ENCODE measurements at places on chromosomes 5 and 9. TPM values are rescaled to one million over a fixed set of nuclear protein-coding genes. Genes with fewer than 3 reads are reported as not detected.

DNA sequence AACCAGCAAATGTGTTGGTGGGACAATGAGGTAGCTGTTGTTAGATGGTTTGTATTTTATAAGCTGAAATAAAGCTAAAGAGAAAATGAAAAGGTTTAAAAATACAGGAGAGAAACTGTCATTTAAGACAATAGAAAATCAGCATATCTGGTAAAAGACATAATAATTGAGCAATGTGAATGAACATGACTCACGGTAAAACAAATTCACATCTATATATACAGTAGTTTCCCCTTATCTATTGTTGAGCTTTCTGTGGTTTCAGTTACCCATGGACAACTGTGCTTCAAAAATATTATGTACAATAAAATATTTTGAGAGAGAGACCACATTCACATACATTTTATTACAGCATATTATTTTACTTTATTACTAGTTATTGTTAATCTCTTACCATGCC lies 1649.8 kb downstream of the EFNA5 start:
- no peaks in the 10 kb centered on the region for H3K27me3 ChIP-seq
- H3K4me1 ChIP-seq, result no peaks in the 10 kb centered on the region
- DNase-seq, result no peak
- H3K27ac ChIP-seq, result no peak overlapping the region

- no peak overlapping the region for H3K4me3 ChIP-seq
- no peaks in the 10 kb centered on the region for H3K36me3 ChIP-seq
- H3K27me3 ChIP-seq, result no peaks in the 10 kb centered on the region
Observed at GRCh38 chr9:10242255-10242654, 370.5 kb downstream of the PTPRD start.

DNA sequence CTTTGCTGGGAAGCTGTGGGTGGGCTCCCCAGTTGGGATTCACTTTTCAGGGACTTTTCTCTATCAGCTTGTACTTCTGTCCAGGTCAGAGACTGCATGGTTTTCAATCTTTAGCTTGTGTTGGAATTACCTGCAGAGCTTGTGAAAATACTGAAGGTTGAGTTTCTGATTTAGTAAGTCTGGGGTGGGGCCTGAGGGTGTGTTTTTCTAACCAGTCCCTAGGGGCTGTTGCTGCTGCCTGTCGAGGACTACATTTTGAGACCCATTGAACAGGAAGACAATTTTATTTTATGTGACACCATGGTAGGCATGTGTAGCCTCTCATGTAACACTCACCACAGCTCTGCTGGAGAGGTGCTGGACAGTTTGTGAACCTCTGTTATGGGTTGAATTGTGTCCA lies 14.7 kb upstream of the MLANA start:
- H3K4me1 ChIP-seq, result no peaks in the 10 kb centered on the region
- H3K27me3 ChIP-seq, result no peaks in the 10 kb centered on the region
- DNase-seq, result no peak
- no peak overlapping the region for H3K27ac ChIP-seq

GRCh38 chr5:173835131-173835530 lies 53.0 kb upstream of the CPEB4 start:
- no peak for DNase-seq
- no peaks in the 10 kb centered on the region for H3K27me3 ChIP-seq

GRCh38 chr5:140108093-140109017 lies 5.6 kb upstream of the PURA start:
- H3K4me1 ChIP-seq, result peaks cover 13% of the 10 kb centered on the region
- H3K27me3 ChIP-seq, result peaks cover 97% of the 10 kb centered on the region
- no peak overlapping the region for H3K27ac ChIP-seq
- H3K36me3 ChIP-seq, result no peaks in the 10 kb centered on the region
- peak; percentile 61 for DNase-seq

DNA sequence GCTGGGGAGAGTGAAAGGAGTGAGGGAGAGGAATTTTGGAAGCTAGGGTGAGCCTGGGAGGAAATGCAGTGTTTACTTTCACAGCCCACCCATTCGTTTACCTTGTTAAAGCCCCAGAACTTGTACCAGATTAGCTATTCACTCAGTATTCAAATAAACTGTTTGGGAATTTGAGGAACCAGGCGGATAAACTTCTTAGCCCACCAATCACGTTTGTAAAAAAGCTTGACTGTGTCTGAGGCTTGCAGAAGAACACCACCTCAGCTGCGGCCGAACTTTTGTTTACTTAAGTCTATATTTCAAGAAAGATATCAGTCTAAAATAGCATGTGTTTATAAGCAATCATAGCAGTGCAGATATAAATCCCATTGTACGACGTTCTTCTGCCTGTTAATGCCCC lies 5.2 kb upstream of the TLE1 start:
- no peak for DNase-seq
- no peak overlapping the region for H3K4me3 ChIP-seq
- H3K27me3 ChIP-seq, result peaks cover 22% of the 10 kb centered on the region
- H3K36me3 ChIP-seq, result no peaks in the 10 kb centered on the region

- no peak for DNase-seq
- peaks cover 32% of the 10 kb centered on the region for H3K27me3 ChIP-seq
- no peaks in the 10 kb centered on the region for H3K36me3 ChIP-seq
- no peaks in the 10 kb centered on the region for H3K4me1 ChIP-seq
- H3K27ac ChIP-seq, result no peak overlapping the region
- no peak overlapping the region for H3K4me3 ChIP-seq
Observed at GRCh38 chr5:602466-603035, 9.6 kb upstream of the CEP72 start.

GRCh38 chr5:175457466-175457865 lies 13.5 kb upstream of the DRD1 start:
- H3K4me3 ChIP-seq, result no peak overlapping the region
- no peaks in the 10 kb centered on the region for H3K4me1 ChIP-seq
- no peak overlapping the region for H3K27ac ChIP-seq
- no peaks in the 10 kb centered on the region for H3K36me3 ChIP-seq
- H3K27me3 ChIP-seq, result peaks cover 6% of the 10 kb centered on the region
- no peak for DNase-seq

DNA sequence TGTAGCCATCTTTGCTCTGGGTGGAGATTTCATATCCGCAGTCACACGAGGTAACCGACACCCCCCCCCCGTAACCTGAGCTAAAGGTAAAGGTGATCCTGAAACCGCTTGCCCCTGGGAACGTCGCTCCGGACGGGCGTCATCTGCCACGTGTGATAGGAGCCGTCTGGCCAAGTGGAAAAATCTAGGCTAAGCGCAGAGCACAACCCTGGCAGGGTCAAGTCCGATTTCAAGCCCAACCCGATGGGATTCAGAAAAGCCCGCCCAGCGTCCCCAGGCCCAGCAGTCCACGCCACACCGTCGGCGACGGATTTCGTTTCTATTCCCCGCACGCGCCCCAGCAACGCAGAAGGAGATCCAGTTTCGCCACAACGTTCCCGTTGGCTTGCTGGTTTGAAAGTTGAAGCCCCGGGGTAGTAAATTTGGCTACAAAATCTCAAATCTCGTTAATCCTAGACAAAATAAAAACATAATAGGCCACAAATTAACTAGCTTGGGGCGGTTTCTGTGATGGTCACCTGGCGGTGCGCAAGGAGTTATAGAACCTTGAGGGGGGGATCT lies 32.4 kb upstream of the NFIB start:
- no peak overlapping the region for H3K27ac ChIP-seq
- H3K27me3 ChIP-seq, result peaks cover 100% of the 10 kb centered on the region
- no peaks in the 10 kb centered on the region for H3K36me3 ChIP-seq
- DNase-seq, result peak; percentile 47
- H3K4me1 ChIP-seq, result peaks cover 63% of the 10 kb centered on the region

GRCh38 chr5:153880106-153880505 lies 158.6 kb downstream of the FAM114A2 start:
- no peak for DNase-seq
- H3K27ac ChIP-seq, result no peak overlapping the region
- no peaks in the 10 kb centered on the region for H3K27me3 ChIP-seq
- H3K4me3 ChIP-seq, result no peak overlapping the region
- peaks cover 24% of the 10 kb centered on the region for H3K4me1 ChIP-seq

DNA sequence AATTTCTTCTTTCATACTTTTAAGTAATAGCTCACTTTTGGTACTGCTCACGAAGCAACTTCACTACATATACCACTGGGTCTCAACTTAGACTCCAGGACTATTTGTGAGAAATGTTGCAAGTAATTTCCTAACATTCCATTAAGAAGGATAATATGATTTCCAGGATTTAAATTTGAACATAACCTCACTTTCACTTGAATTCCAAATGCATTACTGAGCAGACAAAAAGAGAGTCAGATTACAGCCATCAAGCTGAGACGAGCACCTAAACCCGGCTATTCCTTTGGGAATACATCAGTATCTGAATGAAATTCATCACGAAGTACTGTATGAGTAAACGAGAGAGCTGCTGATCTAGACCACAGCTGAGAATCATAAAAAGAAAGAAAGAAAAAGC lies 47.3 kb downstream of the LIFR start:
- no peaks in the 10 kb centered on the region for H3K27me3 ChIP-seq
- DNase-seq, result no peak
- no peak overlapping the region for H3K4me3 ChIP-seq
- no peaks in the 10 kb centered on the region for H3K4me1 ChIP-seq
- H3K27ac ChIP-seq, result no peak overlapping the region

DNA sequence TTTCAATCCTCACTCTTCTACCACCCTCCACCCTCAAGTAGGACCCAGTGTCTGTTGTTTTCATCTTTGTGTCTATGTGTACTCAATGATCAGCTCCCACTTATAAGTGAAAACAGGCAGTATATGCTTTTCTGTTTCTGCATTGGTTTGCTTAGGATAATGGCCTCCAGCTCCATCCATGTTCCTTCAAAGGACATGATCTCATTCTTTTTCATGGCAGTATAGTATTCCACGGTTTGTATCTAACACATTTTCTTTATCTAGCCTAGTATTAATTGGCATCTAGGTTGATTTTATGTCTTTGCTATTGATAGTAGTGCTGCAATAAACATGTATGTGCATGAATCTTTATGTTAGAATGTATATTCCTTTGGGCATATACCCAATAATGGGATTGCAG lies 259.8 kb upstream of the KIF2A start:
- no peaks in the 10 kb centered on the region for H3K36me3 ChIP-seq
- H3K4me1 ChIP-seq, result peaks cover 32% of the 10 kb centered on the region
- no peak overlapping the region for H3K4me3 ChIP-seq
- H3K27me3 ChIP-seq, result no peaks in the 10 kb centered on the region

DNA sequence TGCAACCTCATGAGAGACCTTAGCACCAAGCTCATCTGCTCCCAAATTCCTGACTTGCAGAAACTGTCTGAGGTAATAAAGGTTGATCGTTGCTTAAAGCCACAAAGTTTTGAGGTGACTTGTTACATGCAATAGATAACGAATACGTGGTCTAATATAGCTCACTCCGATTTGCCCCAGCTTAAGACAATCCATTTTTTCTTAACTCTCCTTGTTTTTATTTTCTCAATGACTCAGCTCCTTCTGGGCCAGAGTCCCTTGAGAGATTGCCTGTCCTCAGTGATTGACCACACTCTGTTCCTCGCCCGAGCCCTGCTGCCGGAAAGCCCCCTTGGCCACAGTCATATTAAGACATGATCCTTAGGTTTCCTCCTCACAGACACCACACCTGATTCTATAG lies 63.7 kb upstream of the FANCC start:
- no peaks in the 10 kb centered on the region for H3K36me3 ChIP-seq
- H3K4me1 ChIP-seq, result peaks cover 6% of the 10 kb centered on the region
- H3K27me3 ChIP-seq, result no peaks in the 10 kb centered on the region
- H3K27ac ChIP-seq, result no peak overlapping the region

- no peaks in the 10 kb centered on the region for H3K36me3 ChIP-seq
- no peaks in the 10 kb centered on the region for H3K4me1 ChIP-seq
- no peaks in the 10 kb centered on the region for H3K27me3 ChIP-seq
- DNase-seq, result no peak
- no peak overlapping the region for H3K27ac ChIP-seq
Observed at GRCh38 chr5:114237766-114238165, 124.1 kb upstream of the KCNN2 start.

DNA sequence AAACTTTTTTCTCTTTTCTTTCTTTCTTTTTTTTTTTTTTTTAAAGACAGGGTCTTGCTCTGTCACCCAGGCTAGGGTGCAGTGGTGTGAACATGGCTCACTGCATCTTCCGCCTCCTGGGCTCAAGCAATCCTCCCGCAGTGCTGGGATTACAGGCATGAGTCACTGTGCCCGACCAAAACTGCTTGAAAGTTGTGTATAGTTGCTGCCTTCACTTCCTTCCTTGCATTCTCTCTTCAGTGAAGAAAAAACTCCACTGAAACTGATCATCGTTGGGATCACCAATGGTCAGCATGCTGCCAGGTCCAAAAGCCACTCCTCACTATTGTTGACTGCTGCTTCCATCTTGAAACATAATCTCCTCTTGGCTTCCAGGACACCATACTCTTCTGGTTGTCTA lies 66.6 kb upstream of the CTNNA1 start:
- H3K4me1 ChIP-seq, result no peaks in the 10 kb centered on the region
- DNase-seq, result no peak
- H3K27me3 ChIP-seq, result no peaks in the 10 kb centered on the region
- no peak overlapping the region for H3K27ac ChIP-seq
- H3K4me3 ChIP-seq, result no peak overlapping the region
- H3K36me3 ChIP-seq, result no peaks in the 10 kb centered on the region

- peaks cover 27% of the 10 kb centered on the region for H3K4me1 ChIP-seq
- no peak overlapping the region for H3K27ac ChIP-seq
- H3K36me3 ChIP-seq, result no peaks in the 10 kb centered on the region
- no peak for DNase-seq
Observed at GRCh38 chr5:5363045-5363444, 59.4 kb upstream of the ICE1 start.

GRCh38 chr9:5820425-5820824 lies 12.5 kb downstream of the ERMP1 start:
- H3K36me3 ChIP-seq, result no peaks in the 10 kb centered on the region
- H3K4me1 ChIP-seq, result no peaks in the 10 kb centered on the region
- no peak for DNase-seq
- H3K4me3 ChIP-seq, result no peak overlapping the region
- H3K27ac ChIP-seq, result no peak overlapping the region

DNA sequence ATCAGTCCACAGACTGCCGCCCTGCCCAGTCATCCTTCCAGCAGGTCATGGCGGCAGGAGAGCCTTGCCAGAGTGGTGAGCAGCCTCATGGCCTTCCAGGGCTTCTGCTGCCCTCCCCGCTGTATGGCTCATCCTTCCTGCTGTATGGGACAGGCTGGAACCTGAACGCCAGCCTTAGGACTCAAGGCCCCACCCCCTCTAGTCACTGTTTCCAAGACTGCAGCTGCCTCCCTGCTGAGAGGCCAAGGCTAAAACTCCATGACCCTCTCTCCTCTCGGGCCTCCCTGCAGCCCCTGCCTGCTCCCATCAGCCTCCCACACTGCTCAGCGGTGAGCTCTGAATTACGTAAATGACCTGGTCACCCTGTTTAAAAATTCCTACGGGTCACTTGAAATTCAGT lies 227.5 kb downstream of the AGTPBP1 start:
- no peaks in the 10 kb centered on the region for H3K27me3 ChIP-seq
- no peaks in the 10 kb centered on the region for H3K4me1 ChIP-seq
- H3K27ac ChIP-seq, result no peak overlapping the region

The VLDLR gene
- total RNA-seq, result 16.4 TPM

The SERF1A gene
- total RNA-seq, result 27.8 TPM

The STPG3 gene
- not detected for total RNA-seq

The SPATA31C1 gene
- not detected for total RNA-seq

Measured in neural progenitor cell (in vitro differentiated cells).